ENCODE measurements at places on chromosomes 13 and 19.

DNA sequence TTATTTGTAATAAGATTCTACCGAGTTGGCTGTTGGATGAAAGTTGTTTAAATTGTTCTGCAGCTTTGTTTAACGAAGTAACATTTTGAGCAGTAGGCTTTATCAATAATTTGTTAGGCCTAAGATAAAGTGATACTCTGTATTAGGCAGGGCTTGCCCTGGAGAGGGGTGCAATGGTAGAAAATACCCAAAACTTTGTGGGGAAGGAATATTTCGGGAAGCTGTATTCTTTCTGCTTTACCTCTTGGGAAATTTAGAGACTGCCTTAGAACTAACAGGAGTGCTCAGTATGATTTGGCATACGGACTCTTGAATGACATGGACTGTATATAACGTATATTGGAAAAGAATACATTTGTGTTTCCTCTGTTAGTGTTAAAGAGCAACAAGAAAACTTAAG, 2.5 kb downstream of the PDS5B start:
- no peak for DNase-seq

DNA sequence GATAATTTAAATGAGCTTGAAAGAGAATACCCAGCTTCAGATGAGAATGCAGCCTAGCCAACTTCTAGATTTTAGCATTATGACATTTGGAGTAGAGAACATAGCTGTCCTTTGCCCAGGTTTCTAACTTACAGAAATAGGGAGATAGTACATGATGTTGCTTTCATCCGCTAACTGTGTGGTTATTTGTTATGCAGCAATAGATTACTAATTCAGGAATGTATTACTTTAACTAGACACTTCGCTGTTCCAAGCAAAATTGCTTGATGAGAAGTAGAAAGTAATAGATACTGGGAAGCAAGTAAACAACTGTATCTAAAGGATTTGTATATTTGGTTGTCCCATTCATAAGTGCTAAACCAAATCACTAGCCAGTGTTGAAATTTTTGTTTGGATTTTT, 790.9 kb upstream of the PRR20A start:
- no peak for DNase-seq

DNA sequence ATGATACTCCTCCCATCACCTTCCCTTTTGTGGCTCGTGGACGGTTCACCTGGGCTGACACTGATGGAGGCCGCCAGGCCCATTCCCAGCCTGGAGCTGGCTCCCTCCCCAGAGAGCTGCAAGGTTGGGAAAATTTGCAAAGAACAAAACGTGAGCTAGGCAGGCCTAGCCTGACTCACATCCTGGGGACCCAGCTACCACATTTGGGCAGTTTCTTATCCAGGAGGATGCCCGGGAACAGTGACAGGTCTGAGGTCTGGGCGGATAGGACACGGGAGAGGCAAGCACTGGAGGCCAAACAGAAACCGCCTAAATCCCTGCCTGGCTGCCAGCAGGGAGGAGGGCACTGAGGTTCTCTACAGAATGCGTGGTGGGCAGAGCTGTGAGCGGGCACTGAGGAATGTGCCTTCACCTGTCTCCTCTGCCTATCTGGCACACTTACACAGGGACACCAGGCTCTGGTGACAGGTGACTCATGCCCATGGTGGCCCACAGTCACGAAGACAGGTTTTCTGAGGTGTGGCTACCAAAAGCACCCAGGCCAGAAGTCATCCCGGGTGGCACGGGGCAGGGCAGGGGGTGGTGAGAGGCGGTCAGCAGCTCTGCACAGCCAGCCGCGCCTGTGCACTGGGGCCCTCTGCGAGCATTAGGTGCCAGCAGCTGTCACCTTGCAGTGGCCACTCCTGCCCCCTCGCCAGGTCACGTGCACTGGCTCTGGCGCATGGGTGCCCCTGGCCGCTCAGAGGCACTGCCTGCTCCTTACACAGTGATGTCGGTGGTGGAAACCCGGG, 23.2 kb downstream of the SH3GL1 start:
- DNase-seq: no peak

DNA sequence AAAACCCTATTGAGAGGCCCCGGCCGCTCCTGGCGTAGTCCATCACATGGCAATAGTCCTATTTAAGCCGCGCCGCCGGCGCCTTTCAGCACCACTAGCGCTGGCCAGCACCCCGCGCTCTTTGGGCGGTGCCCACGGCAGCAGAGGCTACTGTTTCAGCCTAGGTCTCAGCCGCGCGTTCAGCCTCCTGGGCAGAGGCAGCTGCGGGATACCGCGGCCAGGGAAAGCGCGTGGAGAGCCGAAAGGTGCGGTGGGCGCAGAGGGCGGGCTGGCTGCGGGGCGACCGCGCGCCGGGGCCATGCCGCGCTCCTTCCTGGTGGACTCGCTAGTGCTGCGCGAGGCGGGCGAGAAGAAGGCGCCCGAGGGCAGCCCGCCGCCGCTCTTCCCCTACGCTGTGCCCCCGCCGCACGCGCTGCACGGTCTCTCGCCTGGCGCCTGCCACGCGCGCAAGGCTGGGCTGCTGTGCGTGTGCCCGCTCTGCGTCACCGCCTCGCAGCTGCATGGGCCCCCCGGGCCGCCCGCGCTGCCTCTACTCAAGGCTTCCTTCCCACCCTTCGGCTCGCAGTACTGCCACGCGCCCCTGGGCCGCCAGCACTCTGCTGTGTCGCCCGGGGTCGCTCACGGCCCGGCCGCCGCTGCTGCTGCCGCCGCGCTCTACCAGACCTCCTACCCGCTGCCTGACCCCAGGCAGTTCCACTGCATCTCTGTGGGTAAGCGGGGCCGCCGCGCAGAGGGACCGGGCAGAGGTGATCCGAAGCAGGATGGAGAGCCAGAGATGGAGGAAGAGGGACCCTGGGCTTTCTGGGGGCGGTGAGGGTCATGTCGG, at the start of gene GSX1:
TSS of gene GSX1 (plus strand) at position 91 of the 826 bp plus-strand sequence. CDS start at position 299, 208 bp downstream.
- DNase-seq: peak; percentile 83

DNA sequence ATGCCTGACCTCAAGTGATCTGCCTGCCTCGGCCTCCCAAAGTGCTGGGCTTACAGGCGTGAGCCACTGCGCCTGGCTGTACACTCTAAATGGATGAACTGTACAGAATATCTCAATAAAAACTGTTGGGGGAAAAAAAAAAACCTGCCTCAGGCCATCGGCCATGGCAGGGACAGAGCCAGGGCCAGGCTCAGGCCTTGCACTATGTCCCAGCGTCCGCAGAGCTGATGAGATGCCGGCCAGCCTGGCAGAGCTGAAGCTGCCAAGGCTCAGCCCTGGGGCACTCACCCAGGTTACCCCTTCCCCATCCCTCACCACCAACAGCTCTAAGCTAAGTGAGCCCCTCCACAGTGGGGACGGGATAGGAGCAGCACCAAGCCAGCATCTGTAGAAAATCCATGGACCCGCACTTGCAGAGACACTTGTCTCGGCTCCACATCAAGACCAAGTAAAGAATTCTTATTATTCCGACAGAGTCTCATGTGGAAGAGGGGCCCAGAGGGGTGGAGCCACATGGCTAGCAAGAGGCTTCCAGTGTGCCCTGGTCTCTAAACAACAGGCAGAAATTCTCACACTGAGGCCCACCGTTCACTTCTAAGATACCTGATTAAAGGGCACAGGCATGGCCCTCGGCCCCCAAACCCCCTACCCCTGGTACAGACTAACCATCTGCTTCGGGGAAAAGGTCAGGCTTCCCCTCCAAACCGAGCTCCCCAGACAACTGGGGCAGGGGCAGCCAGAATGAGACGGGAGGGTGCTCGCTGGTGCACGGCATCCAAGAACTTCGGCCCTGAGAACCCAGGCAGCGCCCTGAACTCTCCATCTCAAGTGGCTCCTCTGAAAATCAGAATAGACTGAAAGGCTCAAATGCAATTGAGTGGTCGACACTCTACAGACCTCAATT, 5.8 kb downstream of the PPP6R1 start:
- no peak for DNase-seq

DNA sequence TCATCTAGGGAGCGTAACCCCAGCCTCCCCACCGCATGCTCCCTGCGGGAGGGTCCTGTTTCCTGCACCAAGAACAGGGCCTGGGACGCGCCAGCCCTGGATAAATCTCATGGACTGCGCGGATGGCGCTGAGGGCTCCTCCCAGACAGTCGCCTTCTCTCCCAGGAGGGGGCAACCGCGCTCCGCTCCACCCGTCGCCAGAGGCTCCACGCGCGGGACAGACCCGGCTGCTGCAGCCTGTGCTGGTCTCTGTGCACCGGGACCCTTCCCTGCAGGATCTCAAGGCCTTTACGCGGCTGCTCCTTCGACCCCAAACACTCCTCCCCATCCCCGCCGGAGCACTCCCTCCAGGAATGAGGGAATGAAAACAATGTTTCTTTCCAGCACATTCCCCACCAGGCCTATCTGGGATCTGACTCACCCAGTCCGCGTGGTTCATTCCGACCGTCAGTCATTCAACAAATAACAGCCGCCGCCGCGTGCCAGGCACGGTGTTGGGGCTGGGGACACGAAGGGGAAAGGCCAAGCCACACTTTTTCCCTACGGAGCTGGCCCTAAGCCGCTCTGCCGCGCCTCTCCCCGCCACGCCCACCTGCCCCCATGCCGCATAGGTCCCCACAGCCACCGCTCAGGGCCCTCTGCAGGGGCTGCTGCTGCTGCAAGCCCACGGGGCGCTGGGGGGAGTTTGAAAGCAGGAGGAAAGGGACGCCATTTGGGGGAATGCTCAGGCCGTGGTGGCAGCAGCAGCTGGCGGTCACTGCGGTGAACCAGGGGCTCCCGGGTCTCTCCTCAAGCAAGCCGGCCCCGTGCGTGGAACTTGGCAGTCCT, 6.0 kb downstream of the PNMA8B start:
- no peak for DNase-seq

DNA sequence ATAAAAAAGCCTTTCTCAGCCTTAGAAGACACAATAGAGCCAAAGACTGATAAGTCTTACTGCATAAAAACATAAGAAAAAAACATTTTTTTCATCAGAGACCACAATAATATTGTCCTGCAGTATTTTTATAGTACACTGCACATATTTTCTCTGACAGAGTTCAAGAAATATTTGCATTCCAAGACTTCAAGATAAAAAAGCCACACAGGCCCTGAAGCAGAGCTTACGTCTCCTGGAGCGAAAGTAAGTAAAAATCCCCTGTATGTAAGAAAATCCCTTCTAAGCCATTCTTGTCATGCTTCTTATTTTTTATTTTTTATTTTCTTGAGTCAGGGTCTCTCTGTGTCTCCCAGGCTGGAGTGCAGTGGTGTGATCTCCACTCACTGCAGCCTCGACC, 755.9 kb downstream of the LIG4 start:
- DNase-seq: no peak

DNA sequence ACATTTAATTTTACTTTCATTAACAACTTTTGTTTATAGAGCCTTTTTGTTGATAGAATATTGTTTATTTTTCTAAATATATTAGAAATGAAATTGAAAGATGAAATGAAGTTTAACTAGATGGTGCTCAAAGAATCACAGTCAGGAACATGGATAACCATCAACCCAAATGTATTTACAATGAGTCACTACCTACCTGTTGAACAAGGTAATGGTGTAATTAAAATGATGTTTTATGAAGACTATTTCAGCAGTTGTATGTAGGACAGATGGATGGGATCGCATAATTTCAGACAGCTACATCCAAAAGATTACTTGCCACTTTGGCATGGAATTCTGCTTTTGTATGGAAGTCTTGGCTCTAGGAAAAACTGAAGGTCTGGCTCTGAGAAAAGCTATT, 403.6 kb upstream of the SLC10A2 start:
- DNase-seq: no peak

GRCh38 chr19:14347999-14348889, 33.0 kb upstream of the ADGRE5 start:
- DNase-seq: peak; percentile 85

- no peak for DNase-seq
These were observed 52.0 kb downstream of the EPS15L1 start for GRCh38 chr19:16419669-16420335.

DNA sequence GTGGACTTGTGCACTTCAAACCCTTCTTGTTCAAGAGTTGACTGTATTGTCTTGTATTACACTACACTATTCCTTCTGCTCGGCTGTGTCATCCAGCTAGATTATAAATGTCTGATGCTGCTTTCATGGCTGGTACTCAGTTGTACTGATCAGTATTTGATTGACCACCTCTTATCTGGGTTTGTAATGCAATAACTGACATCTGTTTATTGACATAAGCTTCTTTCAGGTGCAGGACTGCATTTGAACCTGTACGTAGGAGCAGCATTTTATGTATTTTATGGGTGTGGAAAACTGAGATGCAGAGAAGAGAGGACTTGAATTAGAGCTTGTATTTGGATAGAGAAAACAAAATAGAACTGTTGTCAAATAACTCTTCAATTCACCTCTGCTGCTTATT, 309.2 kb downstream of the FGF9 start:
- no peak for DNase-seq

GRCh38 chr19:13881692-13882418, 4.9 kb downstream of the NANOS3 start:
- DNase-seq: no peak

DNA sequence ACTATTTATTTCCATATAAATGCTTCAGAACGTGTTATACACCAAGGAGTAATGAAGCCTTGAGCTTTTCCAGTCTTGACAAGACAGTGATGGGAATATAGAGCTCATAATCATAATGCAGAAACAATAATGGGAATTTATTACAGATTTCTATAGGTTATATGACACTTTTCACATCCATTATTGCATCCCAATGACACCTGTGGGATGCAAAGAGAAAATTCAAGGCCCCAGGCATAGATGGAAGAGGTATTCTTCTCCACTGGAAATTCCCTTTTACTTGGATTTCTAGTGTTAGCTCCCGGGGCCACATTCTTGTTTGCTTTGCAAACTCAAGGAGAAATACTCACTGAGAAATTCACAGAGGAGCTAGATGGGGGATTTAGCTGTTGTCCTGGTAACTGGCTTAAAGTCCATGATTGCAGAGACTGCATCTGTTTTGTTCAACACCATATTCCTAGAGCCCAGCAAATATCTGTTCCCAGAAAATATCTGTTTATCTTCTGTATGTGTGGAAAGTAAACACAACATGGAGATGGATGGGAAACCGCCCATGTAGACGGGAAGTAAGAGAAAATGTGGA, 30.6 kb upstream of the TNFSF11 start:
- DNase-seq: no peak

DNA sequence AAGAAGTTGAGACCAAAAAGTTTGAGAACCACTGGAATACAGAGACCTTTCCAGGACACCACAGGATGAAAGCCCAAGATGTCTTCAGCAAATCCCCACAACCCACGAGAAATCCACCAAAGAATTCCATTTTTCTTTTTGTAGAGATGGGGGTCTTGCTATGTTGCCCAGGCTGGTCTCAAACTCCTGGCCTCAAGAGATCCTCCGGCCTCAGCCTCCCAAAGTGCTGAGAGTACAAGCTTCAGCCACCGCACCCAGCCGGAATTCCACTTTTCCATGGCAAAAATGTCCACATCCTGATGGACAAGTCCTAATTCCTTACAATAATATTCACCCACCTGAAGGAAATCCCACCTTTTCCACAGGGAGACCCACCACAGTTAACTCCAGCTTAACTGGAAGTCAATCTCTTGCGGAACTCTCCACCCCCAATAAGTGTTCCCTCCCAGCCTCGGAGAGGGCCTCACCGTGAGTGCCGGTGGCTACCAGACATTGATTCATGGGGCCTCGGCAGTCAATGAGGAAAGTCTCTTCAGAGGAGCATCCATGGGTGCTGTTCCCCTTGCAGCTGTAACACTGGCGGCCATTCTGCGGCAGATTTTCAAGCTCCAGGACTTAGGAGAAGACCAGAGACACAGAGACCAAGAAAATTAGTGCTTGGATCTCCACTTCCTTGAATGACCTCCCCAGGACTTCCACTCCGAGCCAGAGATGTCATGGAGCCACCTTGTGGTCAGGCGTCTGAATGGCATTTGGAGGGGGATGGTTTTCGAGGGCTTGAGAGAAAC, 12.3 kb upstream of the CADM4 start:
- no peak for DNase-seq

Data from left forelimb (tissue), 1 donor.